ENCODE measurements at places on chromosomes 2 and 18. TPM values are rescaled to one million over a fixed set of nuclear protein-coding genes. Genes with fewer than 3 reads are reported as not detected.
A peak's percentile ranks its signal among the peaks of the same experiment; 100 is the strongest.

Gene DNAJC5G
- total RNA-seq: not detected

Gene NDUFS1
- total RNA-seq: 58.9 TPM

DNA sequence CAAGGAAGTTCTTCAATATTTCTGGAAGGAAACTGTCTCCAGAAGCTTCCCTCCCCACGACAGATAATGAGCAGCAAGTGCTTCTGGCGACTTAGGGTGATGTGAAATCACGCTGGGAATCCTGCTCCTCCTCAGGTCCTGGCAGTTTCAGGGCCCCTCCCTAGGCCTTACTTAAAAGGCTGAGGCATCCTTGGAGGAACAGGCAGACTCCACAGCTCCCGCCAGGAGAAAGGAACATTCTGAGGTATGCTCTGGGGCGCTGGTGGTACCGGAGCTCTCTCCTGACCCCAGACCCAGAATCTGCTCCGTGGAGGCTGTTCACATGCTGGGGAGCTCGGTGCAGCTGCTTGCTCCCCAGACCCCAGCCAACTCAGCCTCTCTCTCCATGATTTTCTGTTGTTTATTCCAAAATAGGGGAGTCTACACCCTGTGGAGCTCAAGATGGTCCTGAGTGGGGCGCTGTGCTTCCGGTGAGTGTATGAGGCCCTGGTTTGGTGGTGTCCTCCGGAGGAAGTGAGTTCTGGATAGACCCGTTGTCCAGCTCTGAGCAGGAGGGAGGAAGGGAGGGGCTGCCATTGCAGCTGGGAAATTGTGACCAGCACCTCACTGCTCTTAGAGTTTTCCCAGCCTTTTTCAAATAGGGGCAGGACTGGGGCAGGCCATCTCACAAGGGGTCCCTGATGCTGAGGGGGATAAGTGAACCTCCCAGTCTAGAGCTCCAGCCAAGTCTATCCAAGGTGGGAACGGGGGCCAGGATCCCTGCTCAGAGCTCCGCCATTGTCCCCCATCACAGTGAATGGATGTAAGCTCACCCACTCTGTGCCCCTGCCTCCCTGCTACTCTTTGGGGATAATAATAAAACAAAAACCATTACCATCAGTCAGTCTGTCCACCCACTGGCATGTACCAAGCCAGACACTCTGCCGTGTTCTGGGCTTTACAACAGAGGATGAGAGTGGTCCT, at the start of gene IL36RN:
TSS of gene IL36RN (plus strand) at position 201 of the 963 bp plus-strand sequence. CDS start at position 442, 241 bp downstream.
- no peak within 1 kb of the TSS for H3K27ac ChIP-seq
- no peaks in the 10 kb centered on the region for H3K4me1 ChIP-seq
- peaks cover 4% of the 10 kb centered on the region for H3K36me3 ChIP-seq
- H3K4me3 ChIP-seq: no peak within 1 kb of the TSS
- no peaks in the 10 kb centered on the region for H3K27me3 ChIP-seq

DNA sequence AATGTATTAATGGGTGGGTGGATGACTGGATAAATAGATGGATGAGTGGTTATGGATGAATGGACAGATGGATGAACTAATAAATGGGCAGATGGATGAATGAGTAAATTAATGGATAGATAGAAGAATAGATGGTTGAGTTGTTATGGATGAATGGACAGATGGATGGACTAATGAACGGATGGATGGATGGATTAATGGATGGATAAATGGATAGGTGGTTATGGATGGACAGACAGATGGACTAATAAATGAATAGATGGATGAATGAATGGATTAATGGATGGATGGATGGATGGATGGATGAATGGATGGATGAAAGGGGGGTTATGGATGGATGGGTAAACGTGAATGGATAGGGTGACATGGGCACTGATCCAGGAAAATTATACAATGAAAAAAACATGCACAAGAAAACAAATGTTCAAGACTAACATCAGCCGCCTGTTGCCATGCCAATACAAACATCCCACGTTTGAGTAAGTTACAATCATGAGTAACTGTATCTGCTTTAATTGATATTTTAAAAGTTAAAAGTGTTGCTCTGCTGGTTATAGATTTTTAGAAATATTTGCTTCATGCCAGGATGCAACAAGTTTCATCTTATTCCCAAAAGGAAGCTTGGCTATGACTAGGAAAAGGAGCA, 20.8 kb downstream of the PXDN start:
- no peaks in the 10 kb centered on the region for H3K36me3 ChIP-seq
- no peak for DNase-seq
- no peak overlapping the region for H3K27ac ChIP-seq
- no peaks in the 10 kb centered on the region for H3K27me3 ChIP-seq
- no peaks in the 10 kb centered on the region for H3K4me1 ChIP-seq

GRCh38 chr2:10344105-10345066, 41.7 kb downstream of the HPCAL1 start:
- H3K4me3 ChIP-seq: no peak overlapping the region
- H3K36me3 ChIP-seq: peaks cover 5% of the 10 kb centered on the region
- DNase-seq: no peak
- no peaks in the 10 kb centered on the region for H3K27me3 ChIP-seq

- no peak overlapping the region for H3K4me3 ChIP-seq
- no peaks in the 10 kb centered on the region for H3K36me3 ChIP-seq
- no peak overlapping the region for H3K27ac ChIP-seq
- peaks cover 37% of the 10 kb centered on the region for H3K27me3 ChIP-seq
Observed at GRCh38 chr2:24008672-24009366, 1.1 kb upstream of the MFSD2B start.

DNA sequence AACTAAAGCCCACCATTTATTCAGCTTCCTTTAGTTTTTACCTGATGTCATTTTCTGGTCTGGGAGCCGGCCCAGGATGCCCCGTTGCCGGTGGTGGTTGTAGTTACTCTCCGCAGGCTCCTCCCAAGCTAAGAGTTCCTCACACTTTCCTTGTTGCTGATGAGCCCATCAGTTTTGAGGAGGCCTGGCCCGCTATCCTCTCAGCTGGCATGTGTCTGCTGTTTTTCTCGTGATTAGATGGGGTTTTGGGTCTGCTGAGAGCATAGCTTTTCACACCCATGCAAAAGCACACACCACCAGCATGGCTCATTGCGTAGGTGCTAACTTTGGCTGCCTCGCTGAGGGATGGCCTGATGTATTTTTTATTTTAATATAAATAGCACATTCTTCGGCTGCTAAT, 72.1 kb downstream of the PSMG2 start:
- H3K27ac ChIP-seq: peak overlapping the region; percentile 92
- no peaks in the 10 kb centered on the region for H3K27me3 ChIP-seq
- H3K4me3 ChIP-seq: peak overlapping the region; percentile 85
- H3K36me3 ChIP-seq: peaks cover 13% of the 10 kb centered on the region

DNA sequence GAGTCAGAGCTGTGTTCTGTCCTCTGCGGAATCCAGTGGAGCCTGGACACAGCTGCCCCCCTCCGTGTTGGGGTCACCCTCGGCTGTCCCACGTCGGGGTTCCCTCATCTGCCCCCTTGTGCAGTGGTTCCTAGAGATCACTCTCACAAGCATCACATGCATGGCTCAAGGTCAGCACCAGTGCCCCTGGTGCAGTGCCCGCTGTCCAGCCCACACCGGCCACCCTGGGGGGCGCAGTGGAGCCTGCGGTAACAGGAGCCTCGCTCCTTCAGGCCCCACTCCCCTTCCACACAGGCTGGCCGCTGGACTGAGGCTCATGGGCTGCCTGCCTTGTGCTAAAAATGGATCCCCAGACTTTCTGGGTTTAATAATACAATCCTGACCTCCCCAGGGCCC, 8.8 kb downstream of the TEKT4 start:
- H3K4me3 ChIP-seq: no peak overlapping the region
- peaks cover 6% of the 10 kb centered on the region for H3K27me3 ChIP-seq
- no peak for DNase-seq

- no peaks in the 10 kb centered on the region for H3K4me1 ChIP-seq
- no peaks in the 10 kb centered on the region for H3K36me3 ChIP-seq
- no peak overlapping the region for H3K27ac ChIP-seq
Observed at GRCh38 chr18:73023975-73024374, 156.2 kb upstream of the NETO1 start.
